ENCODE measurements at places on chromosomes 16 and 17.

DNA sequence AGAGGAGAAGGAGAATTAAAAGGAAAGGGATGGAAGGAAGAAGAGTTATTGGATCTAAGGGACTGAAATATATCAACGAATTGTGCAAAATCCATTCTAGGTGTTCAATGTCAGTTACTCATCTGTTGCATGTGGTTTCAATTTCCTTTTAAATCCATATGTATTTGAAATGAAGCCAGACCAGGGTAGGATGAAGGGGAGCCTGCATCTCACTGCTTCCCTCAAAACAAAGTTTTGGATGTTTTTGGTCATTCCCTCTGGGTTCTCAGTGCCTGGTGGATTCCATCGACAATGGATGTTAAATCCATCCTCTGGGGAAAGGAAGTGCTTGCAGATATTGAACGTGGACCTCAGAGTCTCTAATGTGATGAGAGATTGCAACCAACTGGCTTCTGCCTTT, 103.5 kb upstream of the XYLT1 start:
- DNase-seq, result no peak

DNA sequence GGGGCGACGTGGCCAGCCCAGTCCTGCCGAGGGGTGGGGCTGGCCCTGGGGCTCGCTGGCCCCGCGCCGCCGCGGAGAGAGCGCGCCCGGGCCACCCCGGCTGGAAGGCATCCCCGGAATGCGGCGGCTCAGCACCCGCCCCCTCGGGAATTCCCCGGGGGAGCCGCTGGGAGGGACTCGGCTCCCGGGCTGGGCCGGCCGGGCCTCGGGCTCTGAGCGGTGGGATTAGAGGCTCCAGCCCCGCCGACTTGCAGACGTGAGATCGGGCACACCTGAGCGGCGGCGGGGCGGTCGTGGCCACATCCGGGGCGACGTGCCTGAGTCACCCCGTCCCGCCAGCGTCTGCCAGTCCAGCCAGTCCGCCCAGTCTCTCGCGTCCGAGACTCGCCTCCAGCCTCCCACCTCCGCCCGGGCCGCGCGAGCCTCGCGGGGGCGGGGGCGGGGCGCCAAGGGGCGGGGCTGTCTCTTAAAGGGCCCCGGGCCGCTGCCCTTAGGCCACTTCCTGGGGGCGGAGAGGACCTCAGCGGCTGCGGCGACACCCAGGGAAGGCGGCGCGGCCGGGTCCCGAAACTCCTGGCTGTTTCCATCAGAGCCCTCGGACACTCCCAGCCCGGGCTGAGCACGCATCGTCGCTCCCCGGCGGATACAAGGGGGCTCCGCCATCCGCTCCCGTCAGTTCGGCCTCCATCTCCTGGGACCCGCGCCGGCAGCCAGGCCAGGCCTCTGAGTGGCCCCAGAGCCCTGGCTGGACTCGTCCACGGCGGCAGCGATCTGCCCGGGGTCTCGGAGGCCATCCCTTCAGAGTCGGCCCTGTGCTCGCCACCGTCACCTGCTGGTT, at the start of gene KCTD11:
KCTD11 (plus strand) TSS at position 498 of the 838 bp plus-strand sequence.
- peak; percentile 93 for DNase-seq

GRCh38 chr16:798666-799065, 1.9 kb downstream of the GNG13 start:
- DNase-seq, result no peak

- no peak for DNase-seq
These were observed 356.3 kb upstream of the SOX9 start for GRCh38 chr17:71764505-71764904.

GRCh38 chr17:65515512-65515911, 45.9 kb downstream of the AXIN2 start:
- no peak for DNase-seq

GRCh38 chr16:56814537-56815432, 50.2 kb upstream of the SLC12A3 start:
- no peak for DNase-seq

GRCh38 chr16:68936736-68937631, 93.7 kb downstream of the TANGO6 start:
- no peak for DNase-seq

- no peak for DNase-seq
These were observed 997.6 kb upstream of the RBFOX1 start for GRCh38 chr16:6335072-6335471.

GRCh38 chr16:58678716-58679115, 5.9 kb downstream of the SLC38A7 start:
- peak; percentile 77 for DNase-seq

GRCh38 chr16:71262391-71262790, 26.8 kb downstream of the CMTR2 start:
- DNase-seq, result no peak
